GM18507 (cell line): ENCODE measurements at places on chromosomes 5 and 9.
A peak's percentile ranks its signal among the peaks of the same experiment; 100 is the strongest.

GRCh38 chr5:74865804-74866595 lies at the start of gene FAM169A:
Gene FAM169A, minus strand, starts transcription at chr5:74866387. Its CDS starts 24,711 bp downstream, at chr5:74841676.
- DNase-seq: peak; percentile 5

DNA sequence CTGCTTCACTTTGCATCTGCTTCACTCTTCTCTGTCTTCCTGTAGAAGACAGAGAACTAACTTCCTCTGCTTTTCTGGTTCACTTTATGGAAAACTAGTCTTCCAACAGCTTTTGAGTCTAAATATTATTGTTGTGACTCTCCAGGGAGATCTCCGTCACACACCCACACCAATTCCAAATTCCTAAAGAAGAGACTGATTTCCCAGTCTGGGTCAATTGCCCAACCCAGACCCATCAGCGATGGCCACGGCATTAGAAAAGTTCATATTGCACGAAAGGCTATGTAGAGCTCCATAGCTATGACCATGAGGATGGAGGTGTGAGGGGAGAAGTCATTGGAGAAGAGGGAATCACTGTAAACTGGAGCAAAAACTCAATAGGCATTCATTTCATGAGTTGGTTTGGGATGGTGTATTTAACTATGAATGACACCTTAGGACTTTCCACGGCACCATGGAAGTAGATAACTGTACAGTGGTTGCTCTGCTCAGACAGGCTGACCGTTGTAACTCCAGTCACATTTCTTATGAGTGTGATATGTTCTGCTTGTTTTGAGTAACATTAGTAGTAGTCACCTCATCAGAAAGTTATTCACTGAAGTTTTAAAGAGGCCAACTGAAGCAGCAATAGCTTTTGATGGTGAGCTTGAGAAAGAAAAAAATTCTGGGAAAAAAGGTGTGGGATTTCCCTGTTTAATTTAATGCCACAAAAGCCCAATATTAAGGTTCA lies 78.1 kb upstream of the MAMDC2 start:
- no peak for DNase-seq

- no peak for DNase-seq
Observed at GRCh38 chr5:41334758-41335157, 121.4 kb upstream of the C6 start.

DNA sequence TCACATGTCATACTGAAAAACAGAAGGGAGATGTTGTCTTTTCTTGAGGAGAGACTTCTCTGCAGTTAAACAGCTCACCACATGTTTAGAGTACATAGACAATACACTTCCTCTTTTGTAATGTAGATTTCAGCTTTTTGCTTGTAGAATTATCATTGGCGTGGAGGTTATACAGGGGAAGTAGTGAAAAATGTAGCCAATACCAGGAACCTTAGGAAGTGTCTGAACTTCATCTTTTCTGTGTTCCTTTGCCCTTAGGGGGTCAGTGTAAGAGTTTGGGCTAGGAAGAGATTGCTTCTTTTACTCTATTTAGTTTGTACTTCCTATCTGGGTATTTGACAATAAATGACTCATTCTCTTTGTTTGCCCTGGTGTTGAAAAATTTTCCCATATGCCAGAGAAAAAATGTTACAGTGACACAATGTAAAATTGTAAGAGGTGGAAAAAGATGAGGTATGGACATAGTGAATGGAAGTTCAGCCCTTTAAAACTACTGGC lies 21.0 kb upstream of the CDKN2B start:
- DNase-seq: no peak

- DNase-seq: no peak
Observed at GRCh38 chr9:134162212-134162775, 2.1 kb downstream of the RNU6ATAC start.

- no peak for DNase-seq
Observed at GRCh38 chr9:120711841-120712538, 2.3 kb downstream of the MEGF9 start.

DNA sequence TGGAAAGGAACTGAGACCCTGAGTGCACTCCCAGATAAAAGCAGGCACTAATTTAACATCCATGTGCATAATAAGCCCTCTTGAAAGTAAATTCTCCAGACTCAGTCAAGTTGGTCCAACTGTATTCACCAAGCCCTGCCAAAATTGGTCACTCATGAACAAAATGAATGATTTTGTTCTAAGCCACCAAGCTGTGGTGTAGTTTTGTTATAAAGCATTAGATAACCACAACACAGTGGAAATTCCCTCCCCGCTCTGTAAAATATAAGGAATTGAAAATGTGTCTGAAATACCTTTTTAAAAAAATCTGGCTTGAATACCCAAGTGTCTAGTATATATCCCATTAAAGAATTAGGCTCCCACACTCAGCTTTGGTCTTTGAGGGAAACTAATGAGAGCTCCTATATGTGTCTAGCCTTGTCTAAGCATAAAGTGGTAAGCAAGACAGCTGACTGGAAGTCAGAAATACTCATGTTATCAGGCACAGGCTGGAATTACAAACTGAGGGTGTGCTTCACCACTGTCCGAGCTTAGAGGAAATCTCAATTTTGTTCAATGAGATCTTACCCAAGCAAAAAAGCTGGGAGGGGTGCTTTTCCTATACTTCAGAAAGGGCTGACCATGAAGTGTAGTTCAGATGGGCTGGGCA lies 33.2 kb downstream of the IDNK start:
- DNase-seq: no peak

DNA sequence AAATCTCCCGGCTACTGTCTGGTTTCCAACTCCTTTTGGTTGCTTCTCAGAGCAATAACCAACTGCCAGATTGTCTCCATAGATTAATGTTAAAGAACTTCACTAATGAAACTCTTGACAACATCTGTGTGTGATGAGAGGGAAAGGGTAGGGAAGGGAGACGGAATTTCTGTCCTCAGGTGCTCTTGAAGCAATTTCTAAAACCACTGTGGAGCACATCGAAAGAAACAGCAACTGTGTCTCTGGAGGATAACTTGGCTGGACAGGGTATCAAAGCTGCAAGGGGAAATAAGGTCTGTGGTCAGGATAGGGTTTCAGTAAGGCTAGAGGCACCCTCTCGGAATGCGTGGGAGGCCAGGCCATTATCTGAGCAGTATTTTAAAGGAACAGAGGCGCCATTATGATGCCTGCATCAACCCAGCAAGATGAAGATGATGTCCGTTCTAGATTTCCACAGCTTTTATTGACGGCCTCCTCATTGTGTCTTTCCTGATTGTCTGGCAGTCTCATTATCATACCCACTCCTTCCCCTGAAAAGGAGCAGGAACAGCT lies 76.6 kb downstream of the RORB start:
- DNase-seq: no peak

GRCh38 chr5:67249590-67249895 lies 52.9 kb upstream of the CD180 start:
- no peak for DNase-seq

GRCh38 chr5:131285703-131286399 lies 22.0 kb downstream of the CDC42SE2 start:
- no peak for DNase-seq

DNA sequence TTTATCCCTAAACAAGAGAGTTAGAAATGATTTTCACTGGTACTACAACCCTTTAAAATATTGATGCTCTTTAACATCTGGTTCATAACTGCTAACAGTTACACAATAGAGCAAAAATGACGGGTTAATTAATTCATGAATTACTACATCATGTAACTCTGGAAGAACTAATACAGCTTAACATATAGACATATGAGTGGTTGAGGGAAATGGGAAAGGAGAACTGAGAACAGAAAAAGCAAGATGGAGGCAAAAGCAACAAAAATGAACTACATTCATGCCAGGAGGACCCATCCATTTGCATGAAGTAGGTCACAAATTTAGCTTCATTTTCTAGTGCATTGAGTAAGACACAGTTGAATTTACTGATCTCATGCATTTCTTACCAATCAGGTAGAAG lies 61.8 kb downstream of the C9 start:
- no peak for DNase-seq

DNA sequence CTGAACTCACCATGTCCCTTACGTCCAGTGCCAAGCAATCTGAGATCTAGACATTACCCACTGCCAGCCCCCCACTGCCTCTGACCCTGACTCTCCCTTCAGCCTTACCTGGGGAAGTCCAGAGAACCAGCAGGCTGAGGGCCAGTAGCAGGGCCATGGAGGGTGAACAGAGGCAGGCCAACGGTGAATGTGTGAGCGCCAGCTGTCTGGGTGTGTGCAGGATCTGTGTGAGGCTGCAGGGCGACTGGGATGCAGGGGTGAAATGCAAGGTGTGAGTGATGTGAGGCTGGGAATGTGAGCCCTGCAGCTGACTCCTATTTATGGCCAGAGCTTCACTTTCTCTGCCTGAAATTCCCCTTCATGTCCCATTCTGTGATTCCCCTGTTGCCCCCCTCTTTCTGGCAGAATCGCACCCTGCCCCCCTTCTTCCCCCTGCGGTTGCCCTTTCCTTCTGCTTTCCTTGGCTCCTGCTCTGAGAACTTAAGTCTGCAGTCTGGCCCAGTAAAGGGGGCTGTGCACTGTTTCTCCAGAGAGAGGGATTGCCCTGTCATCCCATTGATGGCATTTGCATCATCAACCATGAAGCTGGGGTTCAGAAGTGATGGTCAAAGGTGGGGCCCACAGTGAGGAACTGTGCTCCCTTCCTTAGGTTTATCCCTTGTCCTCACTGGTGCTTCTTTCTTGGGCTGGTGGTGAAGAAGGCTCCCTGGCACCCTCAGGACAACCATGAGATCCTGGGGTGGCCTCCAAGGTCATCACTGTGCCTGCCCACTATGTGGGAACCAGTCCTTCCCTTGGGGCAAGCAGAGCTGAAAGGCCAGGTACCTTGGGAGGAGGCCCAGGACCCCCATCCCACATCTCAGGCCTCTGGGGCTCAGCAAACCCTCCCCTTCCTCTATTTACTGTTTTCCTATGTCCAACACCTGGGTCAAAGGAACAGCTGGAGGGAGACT lies at the start of gene CCL19:
CCL19 (minus strand) TSS at position 294 of the 953 bp plus-strand sequence; CDS start at position 157, 137 bp downstream.
- DNase-seq: no peak

DNA sequence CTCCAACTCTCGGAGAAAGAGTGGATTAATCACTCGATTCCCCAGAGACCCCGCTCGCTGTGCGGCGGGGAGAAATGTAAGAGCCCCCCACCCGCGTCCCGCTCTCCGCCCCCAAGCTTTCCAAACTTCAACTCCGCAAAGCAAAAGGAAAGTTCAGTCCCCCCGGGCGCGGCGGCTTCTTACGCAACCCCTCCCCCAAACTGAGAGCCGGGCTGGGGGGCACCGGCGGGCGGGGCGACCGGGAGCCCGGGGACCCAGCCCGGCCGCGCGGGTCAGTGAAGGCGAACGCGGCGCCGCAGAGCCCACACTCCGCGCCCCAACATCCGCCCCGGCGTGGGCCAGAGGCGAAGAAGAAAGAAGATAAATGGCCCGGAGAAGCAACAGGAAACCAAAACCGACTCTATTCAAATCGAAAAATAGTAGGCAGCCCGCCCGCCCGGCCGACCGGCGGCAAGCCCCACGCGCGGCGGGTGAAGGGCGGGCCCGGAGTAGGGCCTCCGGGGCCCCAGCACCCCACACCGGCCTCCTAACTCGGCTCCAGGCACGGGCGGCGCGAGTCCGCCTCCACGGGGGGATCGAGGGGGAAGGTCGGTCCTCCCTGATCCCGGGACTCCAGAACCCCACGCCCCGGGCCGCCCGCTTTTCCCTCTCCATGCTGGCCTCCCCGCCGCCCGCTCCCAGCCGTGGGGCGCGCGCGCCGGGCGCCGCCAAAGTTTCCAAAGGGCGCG lies 720 bp downstream of the NOTCH1 start:
- no peak for DNase-seq

GRCh38 chr9:14030375-14031059 lies 283.4 kb downstream of the NFIB start:
- no peak for DNase-seq

DNA sequence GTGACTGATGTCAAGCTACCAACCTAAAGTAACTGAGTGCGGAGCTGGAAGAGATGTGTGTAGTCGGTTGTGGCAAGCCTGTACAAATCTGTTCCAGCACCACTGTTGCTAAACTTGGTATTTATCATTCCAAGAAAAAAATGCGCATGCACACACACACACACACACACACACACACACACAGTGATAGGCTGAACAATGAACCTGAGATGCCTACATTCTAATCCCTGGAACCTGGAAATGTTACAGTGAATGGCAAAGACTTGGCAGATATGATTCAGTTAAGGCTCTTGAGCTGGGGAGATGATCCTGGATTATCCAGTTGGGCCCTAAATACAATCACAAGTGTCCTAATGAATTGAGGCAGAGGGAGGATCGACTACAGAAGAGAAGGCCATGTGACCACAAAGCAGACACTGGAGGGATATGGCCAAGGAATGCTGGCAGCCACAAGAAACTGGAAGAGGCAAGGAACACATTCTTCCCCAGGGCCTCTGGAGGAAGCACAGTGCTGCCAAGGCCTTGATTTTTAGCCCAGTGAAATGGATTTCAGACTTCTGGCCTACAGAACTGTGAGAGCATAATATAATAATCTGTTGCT lies 49.7 kb upstream of the LHFPL2 start:
- no peak for DNase-seq

- DNase-seq: no peak
Observed at GRCh38 chr5:167460449-167461020, 830.9 kb upstream of the WWC1 start.

DNA sequence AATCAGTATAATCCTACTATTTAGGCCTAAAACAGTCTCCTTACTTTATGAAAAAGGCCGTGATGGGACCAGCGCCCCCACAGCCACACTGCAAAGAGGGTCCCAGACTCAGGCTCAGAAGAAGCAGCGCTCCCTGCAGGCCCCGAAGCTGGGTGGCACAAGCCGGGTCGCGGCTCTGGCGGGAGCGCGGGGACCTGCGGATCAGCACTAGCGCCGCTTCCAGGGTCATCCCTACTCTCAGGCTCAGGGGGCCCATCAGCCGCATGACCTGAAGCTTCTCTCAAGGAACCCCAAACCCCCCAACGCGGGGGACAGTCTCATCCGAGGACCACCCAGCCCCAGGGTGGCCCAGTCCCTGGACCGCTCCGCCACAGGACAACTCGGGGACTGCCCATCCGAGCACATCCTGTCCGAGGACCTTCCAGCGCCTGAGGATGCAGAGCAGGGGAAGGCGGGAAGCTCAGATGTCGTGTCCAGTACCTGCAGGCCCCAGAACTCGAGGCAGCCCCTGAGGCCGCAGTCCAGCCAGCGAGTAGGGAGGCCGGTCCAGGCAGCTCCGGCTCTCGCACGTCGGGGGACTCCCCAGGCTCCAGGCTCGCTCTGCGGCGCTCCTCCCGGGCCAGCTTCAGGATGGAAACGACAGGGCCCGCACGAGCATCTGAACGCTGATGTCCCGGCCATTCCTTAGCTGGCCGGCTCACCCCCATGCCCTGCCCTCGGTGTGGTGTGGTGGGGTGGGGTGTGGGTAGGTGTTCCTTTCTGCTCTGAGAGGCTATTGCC lies 32.4 kb upstream of the CDK20 start:
- DNase-seq: no peak

- no peak for DNase-seq
Observed at GRCh38 chr5:59460368-59461153, 433.0 kb downstream of the PDE4D start.

GRCh38 chr5:14076561-14076960 lies 66.6 kb upstream of the TRIO start:
- DNase-seq: no peak

DNA sequence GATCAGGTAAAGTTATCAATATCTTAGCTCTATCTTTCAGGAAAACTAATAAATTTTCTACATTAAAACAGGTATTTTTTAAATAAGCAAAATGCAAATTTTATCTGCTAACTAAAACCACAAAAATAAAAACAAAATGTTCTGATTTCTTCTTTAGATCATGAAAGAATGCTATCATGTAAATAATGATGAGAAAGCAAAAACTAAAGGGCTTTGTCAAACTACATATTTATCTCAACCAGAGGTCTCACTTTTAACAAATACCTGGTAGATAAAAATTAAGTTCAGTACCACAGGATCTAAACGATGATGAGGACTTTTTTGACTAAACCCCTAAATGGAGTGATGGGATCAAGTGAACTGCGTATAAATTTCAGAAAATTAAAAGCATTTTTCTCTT lies 50.5 kb downstream of the MLANA start:
- DNase-seq: no peak
